Fibroblast of skin of left quadriceps (primary cell): ENCODE measurements at places on chromosomes 5 and 9.

DNA sequence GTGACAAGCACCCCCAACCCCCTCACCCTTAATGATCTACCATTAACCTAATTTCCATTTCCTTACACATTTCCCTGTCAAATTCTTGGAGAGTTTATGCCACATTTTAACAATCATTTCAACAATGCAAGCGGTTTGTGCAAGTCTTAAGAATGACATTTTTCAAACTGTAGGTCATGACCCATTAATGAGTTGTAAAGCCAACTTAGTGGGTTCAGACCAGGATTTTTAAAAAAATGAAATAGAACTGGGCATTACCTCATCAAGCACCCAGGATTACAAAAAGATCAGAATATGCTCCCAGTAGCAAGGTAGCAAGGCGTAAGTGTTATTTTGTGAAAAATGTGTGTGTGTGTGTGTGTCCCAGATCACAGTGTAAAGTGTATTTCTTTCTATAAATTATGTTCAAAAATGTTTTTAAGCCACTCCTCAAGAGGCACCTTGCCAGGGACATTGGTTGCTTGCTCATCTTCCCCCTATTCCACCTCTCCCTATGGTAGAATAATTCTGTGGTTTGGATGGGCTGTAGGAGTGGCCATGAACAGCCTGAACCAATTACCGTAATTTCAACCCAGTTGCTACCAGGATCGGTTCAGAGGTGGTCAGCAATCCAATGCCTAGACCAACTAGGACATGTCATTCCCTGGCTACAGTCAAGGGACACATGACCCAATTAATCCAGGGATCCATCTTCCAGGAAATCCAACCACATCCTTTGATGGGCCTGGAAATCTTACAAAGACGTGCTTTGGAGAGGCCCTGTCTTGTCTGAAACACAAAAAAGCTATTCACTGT lies 14.4 kb upstream of the TGFBR1 start:
- no peak for DNase-seq

DNA sequence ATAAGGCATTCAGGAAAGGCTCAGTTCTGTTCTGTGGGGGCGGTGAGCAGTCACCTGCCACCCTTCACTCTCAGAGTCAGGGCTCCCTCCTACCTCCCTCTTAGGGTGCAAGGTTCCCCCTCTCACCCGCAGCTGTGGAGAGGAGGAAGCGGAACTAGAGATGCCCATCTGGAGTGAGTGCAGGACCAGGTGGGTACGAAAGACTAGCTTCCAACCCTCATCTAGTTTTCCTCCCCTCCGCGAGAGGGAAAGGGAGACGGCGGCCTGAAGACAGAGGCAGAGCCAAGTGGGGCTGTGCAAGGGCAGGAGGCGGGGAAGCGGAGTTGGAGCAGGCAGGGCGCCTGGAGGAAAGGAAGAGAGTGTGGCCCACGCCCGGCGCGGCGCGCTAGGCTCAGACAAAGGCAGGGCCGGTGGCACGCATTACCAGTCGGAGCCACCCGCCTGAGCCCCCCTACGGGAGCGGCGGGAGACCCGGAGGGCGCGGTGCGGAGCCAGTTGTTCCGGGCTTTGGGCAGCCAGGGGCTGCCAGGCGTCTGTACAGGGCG lies 7.3 kb downstream of the PRR7 start:
- no peak for DNase-seq

- no peak for DNase-seq
Observed at GRCh38 chr5:73435759-73436534, 12.6 kb downstream of the FOXD1 start.

GRCh38 chr9:121944711-121945191 lies 148.4 kb downstream of the TTLL11 start:
- peak; percentile 56 for DNase-seq

DNA sequence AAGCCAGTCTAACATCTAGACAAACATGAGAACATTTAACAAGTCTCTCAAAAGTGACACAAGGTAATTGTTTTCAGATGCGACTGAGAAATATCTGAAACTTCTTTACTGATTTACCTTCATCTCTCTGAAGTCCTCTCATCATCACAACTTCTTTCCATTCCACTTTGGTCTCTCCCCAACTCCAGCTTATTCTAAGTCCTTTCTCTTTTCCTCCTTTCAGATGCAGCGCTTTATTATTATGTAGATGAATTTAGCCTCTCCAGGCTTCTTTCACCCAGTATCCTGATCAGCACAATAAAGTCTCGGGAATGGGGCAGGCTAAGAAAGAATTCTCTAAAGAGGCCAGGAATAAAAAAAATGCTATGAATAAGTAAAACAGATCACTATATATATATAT lies 128.0 kb downstream of the KCTD16 start:
- DNase-seq, result no peak

DNA sequence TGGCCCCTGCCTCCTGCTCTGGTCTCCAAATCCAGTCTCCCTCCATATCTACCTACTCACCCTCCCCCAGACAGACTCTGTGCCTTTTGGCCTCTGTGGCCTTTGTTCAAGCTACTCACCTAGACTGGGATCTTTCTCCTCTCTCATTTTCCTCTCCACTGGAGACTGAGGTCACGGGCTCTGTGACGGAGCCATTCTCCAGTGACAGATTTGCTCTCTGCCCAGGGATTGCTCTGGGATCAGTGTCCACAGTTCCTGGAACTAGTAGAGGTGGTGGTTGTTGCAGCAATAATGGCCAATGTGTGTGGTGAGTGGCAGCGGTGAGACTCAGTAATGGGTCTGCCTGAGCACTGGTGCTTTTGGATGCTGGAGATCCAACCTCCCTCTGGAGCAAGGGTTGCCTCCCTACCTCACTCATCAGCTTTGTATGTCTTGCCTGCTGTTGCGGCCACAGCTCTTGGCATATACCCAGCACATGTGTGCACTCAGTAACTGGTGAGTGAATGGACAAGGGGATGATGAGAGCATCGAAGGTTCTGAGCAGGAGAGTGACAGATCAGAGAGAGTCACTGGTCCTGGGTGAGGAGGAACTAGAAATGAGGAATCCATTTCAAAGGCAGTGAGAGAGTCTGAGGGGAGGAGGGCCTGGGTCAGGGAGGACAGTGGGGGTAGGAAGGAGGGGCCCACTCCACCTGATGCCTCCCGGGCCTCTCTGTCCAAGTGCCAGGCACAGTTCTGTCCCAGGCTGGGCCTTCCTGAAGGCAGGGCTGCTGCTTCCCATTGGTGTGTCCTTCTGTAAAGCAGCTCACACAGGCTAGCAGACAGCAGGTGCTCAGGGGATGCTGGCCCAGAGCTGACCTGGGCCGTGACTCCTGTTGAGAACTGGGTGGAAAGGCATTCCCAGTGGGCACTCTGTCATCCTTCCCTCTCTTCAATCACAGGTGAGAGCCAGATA lies 96.5 kb upstream of the PITX1 start:
- no peak for DNase-seq

- DNase-seq, result no peak
Observed at GRCh38 chr5:32096891-32097595, 77.1 kb downstream of the GOLPH3 start.

GRCh38 chr5:172687940-172688339 lies 46.9 kb downstream of the NEURL1B start:
- no peak for DNase-seq

GRCh38 chr9:91246846-91247245 lies 114.9 kb downstream of the AUH start:
- DNase-seq, result no peak

GRCh38 chr9:133564451-133565116 lies 30.1 kb downstream of the ADAMTSL2 start:
- no peak for DNase-seq

GRCh38 chr5:158056130-158056825 lies 197.3 kb upstream of the CLINT1 start:
- DNase-seq, result peak; percentile 54

DNA sequence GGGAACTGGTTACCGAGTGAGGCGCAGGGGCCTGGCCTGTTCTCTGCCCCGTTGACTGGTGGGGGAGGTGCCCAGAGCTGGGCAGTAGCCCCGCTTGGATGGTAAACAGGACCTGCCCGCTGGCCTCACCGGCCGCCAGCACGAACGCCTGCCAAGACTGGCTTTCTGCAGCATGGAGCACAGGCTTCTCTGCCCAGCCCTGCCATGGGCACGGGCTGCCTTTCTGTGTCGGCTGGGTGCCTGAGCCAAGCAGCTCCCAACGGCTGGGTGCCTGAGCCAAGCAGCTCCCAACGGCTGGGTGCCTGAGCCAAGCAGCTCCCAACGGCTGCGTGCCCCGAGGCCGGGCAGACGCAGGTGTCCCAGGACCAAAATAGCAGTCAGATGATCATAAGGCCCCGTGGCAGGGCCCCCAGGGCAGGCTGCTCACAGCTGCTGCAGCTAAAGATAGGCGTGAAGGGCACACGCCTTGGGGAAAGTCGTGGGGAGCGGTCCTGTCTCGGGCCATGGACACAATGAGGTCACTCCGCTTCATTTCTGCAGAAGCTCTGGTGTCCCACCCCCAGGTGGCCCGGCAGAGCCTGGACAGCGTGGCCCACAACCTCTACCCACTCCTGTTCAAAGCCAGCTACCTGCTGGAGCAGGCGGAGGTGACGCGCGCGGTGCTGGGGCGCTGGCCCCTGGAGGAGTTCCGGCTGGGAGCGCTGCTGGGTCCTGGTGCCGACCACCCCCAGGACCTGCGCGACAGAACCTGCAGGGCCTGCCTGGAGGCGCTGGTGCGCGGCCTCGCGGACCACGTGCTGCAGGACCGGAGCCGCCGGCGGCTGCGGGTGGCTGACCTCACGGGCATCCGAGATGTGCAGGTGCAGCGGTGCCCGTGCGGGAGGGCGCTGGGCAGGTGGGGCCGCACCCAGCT lies at the start of gene LRRC14B:
Gene LRRC14B (plus strand): TSS at position 460 of the 913 bp plus-strand sequence. CDS start 44 bp downstream, at position 504.
- DNase-seq, result no peak

DNA sequence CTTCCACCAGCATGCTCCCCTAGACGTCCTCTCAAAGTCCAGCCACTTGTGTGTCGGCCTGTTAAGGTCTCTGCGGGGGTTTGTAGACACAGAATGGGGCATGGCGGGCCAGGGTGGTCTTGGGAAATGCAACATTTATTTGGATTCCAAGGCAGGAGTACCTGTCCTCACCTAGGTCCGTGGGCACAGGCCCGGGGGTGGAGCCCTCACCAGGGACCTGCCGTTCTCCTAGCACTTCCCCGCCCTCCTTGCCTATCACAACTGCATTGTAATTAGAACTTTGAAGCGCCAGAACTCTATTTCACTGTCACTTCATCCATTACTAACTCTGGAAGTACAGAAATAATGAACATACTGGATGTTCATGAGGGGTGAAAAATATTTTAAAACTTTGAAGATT lies 268.3 kb upstream of the ACTBL2 start:
- DNase-seq, result no peak

DNA sequence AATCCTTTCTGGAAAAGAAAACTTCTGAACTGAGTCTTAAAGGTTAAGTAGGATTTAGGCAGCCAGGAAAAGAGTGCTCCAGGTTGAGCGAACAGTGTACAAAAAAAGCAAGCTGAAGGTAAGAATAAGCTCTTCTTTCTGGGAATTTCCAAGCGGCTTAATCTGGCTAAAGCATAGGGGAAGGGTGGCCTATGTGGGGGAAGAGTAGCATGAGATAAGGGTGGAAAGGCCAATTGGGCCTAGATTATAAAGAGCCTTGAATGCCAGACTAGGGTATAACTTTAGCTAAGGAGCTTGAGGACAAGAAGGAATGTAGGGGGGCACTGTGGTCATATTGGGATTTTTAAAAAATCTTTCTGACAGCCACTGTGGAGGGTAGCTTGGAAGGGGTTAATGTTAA lies 37.3 kb upstream of the NR5A1 start:
- DNase-seq, result no peak

DNA sequence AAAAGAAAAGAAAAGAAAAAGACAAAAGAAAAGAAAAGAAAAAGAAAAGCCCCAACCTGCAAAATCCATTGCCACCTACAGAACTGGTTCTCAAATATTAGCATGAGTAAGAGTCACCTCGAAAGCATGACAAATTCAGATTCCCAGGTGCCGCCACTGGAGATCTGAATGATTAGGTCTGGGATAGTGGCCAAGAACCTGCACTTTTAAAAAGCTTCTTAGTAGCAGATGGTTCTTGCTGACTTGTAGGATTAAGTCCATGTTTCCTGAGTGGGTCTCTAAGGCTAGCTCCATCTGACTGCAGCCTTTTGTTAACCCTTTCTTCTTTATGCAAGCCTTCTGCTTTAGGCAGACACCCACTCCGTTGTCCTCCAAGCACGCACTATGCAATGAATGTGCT lies 178.5 kb upstream of the CDH18 start:
- DNase-seq, result no peak

GRCh38 chr5:9182899-9183695 lies 362.8 kb downstream of the SEMA5A start:
- no peak for DNase-seq

DNA sequence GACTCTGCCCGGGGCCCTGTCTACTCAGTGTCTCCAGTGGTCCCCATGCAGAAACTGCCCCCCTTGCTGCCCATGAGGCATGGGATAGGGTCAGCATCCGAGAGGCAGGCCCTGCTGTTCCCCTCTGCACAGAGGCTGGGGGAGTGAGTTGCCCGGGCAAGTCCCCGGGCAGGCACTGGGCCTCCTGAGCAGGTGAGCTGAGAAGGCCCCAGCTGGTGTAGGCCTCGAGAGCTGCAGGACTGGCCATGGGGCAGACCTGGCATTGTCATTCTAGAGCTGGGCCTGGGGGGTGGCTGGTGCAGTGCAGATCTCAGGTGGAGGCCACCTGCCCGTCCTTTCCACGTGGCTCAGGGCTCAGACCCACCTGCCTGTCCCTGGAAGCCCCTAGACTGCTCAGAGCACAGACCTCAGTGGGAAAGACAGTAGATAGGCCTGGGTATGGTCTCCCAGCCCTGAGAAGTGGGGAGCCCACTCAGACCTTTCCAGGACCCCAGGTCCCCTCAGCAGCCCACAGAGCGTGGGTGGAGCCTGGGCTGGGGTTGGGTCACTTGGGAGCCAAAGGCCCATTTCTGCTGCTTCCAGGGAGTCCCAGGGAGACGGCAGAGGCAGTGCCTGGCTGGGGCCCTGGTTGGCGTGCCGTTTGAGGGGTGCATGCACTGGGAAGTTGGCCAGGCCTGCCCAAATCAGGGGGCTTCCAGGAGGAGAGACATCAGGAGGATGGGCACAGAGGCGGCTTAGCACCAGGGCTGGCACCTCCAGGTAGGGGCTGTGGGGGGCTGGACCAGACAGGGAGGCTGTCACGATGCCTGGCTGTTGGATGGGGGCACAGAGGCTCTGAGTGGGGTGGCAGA lies 4.8 kb upstream of the NOTCH1 start:
- no peak for DNase-seq

DNA sequence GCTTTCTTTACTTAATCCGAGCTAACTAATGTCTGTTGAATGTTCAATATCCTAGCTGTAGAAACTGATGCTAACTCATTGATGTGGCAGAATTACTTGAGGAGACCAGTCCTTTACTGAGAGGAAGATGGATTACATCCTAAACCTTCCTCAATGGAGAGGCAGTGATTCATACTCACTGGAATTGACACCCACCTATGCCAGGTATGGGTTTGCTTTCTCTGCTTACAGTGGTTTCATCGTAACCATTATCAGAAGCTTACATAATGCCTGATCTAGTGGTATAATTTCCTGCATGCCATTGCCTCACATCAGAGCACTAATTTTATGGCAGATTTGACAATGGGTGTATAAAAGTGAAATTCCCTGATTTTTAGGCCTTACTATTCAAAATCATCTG lies 384.7 kb downstream of the ANXA1 start:
- DNase-seq, result no peak

- no peak for DNase-seq
Observed at GRCh38 chr5:15500325-15501001, 483 bp downstream of the FBXL7 start.

GRCh38 chr9:116658265-116658664 lies 28.8 kb upstream of the TRIM32 start:
- DNase-seq, result no peak

GRCh38 chr9:26131886-26132285 lies 453.6 kb upstream of the TUSC1 start:
- no peak for DNase-seq

GRCh38 chr5:107474716-107475489 lies 195.8 kb downstream of the EFNA5 start:
- no peak for DNase-seq
